ENCODE measurements at places on chromosomes 12 and 14.
A peak's percentile ranks its signal among the peaks of the same experiment; 100 is the strongest.

GRCh38 chr12:28223858-28224257 lies 33.6 kb downstream of the CCDC91 start:
- no peak for DNase-seq

GRCh38 chr12:130100634-130101362 lies 61.5 kb upstream of the FZD10 start:
- DNase-seq: no peak

DNA sequence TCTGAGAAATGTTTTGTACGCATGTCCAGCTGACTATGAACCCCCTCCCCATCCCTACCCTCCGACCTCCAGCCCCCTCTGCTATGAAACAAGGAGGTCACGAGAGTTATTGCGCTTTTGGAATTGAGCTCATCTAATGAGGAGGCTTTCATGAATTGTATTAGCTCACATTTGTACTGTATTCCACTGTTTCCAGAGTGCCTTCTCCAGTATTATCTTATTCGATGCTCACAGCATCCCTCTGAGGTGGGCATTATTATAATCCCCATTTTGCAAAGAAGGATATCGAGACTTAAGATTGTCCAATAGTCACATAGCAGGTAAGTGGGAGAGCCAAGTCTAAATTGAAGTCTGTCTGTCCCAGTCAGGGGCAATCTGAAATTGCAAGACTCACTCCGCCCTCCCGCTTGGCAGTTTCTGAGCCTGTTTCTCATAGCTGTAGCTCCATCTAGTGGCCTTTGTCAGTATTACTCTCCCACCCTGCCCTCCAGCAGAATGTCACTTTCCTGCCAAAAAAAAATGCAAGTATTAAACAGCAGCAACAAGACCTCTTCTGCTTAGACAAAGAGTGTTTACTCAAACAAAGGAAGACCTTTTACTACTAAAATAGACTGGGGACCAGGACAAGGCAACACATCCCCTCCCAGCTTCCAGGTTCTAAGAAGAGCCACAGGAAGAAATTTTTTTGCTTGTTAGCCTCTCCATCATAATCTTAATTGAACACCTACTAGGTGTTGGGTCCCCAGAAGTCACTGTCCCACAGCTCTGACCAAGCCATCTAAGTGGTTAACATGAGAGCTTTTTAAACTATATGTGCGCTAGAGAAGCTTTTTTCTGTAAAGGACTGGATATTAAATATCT lies 48.6 kb upstream of the TMEM233 start:
- DNase-seq: peak; percentile 9

GRCh38 chr14:65438266-65438933 lies 25.9 kb downstream of the FUT8 start:
- DNase-seq: no peak

GRCh38 chr12:28343713-28344112 lies 153.5 kb downstream of the CCDC91 start:
- DNase-seq: no peak

- no peak for DNase-seq
Measured at GRCh38 chr14:57998766-57999165, 132.9 kb upstream of the SLC35F4 start.

DNA sequence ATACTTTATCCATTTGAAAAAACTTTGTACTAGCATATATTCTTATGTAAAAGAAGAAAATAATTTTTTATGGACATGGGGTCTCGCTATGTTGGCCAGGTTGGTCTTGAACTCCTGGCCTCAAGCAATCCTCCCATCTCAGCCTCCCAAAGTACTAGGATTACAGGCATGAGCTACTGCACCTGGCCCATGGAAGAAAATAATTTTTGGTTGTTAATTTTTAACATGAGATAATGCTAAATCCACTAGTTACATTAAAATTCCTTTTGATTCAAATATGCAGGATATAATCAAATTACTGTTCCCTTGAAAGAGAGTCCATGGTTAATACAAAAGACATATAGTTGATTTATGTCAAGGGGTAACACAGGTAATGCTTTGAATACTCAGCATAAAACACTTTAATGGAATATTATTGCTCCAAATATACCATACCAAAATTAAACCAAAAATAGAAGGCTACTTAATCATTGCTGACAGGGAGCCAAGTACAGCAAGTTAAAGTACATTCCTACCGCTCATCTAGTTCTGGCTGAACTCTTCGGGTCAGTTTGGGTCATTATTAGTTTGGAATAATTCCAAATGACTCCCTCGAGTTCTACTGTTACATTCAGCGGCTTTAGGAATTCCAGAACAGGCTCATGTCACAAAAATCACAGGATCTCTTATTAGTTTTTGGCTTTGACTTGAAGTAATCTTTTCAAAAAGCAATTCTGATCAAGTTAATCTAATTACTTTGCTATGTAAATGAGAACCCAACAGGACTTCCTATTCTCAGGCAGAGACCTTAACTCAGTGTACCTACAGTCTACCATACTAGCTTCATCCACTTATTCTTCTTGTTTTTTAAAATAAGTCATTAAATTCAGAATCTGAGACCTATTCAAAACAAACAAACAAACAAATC lies 6.1 kb downstream of the SOS2 start:
- peak; percentile 39 for DNase-seq

DNA sequence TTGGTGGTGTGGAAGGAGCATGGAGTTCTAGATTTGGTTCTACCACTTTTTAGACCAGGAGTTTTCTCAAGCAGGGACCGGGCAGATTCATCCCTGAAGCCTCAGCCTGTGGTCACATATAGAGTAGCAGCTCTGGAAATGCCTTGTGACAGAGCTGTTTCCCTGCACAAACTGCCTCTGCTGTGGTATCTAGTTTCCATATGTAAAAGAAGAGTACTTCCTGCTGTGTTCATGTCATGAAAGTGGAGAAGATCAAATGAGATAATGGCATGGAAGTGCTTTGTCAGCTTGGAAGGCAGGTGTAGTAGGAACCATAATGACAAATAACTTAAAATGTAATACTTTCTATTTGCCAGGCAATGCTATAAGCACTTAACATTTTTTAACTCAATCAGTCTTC lies 26.1 kb downstream of the OTUB2 start:
- DNase-seq: no peak

- DNase-seq: no peak
Measured at GRCh38 chr14:68978172-68978911, 760 bp downstream of the ACTN1 start.

- no peak for DNase-seq
Measured at GRCh38 chr14:69154779-69155178, 1.9 kb upstream of the DCAF5 start.

- DNase-seq: no peak
Measured at GRCh38 chr14:22613106-22613695, 15.1 kb downstream of the ABHD4 start.

GRCh38 chr14:99790978-99791376 lies 2.2 kb upstream of the EML1 start:
- DNase-seq: no peak

GRCh38 chr14:34981743-34982420 lies 910 bp upstream of the SRP54 start:
- no peak for DNase-seq

DNA sequence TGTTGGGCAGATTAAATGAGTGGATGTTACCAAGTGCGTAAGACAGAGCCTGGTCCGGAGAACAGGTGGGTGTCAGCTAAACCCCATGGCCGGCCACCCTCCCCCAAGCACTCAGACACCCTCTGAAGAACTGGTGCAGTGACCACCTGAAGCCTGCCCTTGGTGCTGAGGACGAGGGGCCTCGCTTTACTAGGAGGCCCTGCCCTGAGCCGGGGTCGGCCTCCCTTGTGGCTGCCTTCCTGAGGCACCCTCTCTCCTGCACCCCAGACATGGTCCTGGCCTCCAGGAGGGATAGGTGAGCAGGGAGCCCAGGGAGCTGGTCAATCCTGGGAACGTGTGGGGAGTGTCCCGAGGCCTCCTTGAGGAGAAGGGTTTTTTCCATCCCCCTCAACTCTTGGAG lies 4.9 kb upstream of the KIF26A start:
- no peak for DNase-seq

DNA sequence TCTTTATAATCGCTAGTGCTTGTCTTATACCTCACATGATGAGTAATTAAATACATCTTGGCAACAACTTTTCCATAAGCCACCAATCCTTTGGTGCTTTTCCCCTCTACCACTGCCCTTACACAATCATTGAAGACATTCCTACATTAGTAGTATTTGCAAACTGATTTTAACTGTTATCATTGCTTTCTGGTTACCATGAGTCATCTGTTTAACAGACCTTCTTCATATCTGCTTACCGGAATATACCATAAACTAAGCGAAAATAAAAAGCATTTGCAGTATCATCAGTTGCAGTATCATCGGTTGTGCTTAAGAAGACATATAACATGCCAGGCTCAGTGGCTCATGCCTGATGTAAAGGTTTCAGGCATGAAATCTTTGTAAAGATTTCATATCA lies 54.8 kb upstream of the PLEKHA5 start:
- DNase-seq: no peak

DNA sequence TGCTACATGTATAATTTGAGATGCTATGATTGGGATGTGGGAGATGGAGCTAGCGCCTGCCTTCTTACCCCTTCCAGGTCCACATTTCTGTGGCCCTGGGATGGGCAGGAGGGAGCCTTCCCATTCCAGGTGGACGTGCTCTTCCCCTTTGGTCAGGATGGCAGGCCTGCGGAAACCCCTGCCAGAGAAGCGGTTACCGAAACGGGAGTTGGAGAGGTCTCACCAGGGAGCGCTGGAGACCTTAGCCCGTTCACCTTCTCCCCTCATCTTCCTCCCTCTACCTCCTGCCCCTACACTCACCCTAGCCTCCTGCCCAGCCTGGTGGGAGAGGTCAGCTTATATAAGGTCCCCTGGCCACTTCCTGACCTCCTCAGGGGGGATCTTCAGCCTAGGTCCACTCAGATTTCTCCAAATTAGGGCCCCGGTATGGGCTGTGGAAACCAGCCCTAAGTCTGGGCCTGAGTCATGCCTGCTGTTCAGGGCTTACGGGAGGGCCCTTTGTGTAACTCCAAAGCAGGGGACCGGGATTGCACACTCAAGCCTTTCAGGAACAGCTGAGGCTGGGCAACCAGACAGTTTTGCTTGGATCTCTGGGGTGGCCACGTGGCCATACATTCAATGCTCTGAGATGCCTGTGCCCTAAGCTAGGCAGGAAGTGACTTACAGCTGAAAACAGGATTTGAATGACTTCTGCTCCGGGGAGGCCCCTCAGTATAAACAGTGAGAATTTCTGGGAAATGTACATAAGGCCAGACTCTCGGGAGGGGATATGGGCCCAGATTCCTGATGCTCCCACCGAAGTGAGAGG lies 10.2 kb upstream of the MEG3 start:
- DNase-seq: no peak

DNA sequence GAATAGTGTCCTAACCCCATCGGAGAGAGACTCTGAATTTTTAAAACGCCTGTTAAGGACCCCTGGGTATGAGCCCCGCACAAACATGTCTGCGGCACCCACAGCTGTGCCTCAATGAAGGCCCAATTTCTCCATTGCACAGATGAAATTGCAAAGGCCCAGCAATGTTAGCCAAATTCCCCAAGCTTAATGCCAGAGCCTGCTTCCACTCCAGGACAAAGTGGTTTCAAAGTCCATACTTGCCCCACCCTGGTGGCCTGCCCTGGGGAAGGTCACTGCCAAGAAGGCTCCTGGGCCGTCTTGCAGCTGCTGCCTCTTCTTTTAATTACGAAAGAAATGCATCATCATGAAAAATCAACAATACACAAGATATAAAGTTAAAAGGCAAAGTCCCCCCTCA lies 1179.7 kb downstream of the VRK1 start:
- DNase-seq: no peak

- peak; percentile 25 for DNase-seq
Measured at GRCh38 chr12:25200703-25201102, 5.7 kb downstream of the ETFRF1 start.

- no peak for DNase-seq
Measured at GRCh38 chr12:96172981-96173380, 21.2 kb upstream of the ELK3 start.

DNA sequence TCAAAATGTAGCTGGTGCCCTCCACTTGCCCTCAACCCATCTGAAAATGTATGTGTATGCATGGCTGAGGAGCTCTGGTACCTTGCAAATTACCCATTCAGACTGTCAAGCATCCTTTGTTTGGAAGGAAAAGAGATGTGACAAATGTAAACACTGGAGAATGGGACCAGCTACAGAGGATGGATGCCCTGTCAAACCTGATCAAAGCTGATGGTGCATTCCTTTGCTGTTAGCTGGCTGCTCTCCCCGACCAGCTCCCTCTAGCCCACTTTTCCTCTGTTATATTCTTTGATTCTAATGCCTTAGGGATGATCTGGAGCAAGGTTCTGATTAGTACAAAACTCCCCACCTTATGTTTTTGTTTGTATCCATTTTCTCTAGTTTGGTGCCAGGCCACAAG lies 310.3 kb downstream of the C12orf75 start:
- no peak for DNase-seq

DNA sequence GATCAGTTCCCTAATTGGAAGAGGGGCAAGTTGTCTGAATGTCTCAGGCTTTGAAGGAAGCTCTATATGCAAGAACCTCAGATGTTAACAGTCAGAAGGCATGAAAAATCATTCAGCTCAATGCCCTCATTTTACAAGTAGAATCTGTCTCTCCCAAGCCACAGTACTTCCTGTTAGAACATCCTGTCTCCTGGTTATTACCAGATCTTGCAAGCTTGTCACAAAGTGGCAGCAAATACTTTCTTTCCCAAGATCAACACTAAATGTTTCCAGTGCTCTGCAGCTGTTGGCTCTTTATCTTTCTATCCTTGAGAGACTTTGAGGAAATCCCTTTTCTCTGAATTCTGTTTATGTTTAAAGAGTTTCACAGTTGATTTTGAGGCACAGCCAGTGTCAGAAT lies 235.5 kb downstream of the AKAP6 start:
- no peak for DNase-seq

- no peak for DNase-seq
Measured at GRCh38 chr14:69536971-69537370, 37.7 kb downstream of the CCDC177 start.

GRCh38 chr12:50100561-50100960 lies 3.2 kb upstream of the GPD1 start:
- DNase-seq: no peak

- no peak for DNase-seq
Measured at GRCh38 chr12:26748741-26749431, 84.1 kb downstream of the ITPR2 start.

DNA sequence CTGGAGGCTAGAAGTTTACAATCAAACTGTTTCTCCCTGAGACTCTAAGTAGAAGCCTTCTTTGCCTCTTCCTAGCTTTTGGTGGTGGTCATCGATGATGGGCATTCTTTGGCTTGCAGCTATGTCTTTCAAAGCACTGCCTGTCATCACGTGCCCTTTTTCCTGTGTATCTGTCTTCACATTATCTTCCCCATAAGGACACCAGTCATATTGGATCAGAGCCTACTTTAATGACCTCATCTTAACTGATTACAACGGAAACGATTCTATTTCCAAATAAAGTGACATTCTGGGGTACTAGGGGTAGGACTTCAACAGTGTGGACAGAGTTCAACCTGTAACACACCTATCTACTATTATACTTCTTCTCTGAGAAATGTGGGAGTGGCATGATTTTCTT lies 31.1 kb upstream of the IFNG-AS1 start:
- DNase-seq: no peak

GRCh38 chr12:65596514-65597091 lies 227.7 kb upstream of the HMGA2 start:
- DNase-seq: no peak

All from BJ (cell line).